Frontal cortex (tissue), 4 donors: ENCODE measurements at places on chromosomes 16 and 17. TPM values are rescaled to one million over a fixed set of nuclear protein-coding genes. Genes with fewer than 3 reads are reported as not detected.

GRCh38 chr16:87436225-87437172, 44.4 kb downstream of the MAP1LC3B start:
- no peak for DNase-seq

DUS2 gene
- total RNA-seq: 11.0 TPM

AXIN2 gene
- 39.5 TPM for total RNA-seq

DNA sequence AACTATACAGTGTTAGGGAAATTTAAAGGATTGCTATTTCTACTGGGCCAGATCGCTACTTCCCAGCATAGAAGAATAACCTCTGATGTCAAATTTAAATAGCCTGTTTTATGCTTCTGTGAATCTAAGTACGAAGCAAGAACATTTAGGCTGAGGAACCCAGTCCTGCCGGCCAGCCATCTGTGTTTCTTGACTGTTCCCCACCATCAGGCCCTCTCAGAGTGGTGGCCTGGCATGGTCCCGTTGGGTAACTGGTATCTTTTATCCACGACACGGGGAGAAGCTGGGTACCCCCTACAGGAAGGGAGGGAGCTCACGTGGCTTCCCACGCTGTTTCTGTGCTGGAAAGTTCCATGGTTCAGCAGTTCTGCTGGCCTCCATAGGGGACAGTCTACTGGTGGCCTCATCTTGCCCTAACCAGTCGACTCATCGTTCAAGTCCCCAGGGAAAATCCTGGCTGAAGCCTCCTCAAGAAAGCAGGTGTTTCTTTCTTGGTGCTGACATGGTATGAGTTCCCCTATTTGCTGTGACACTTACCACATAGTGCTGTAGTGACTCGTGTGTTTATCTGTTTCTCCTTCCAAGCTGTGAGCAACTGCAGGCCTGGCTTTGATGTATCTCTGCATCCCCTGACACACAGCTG, 201.7 kb upstream of the NLRP1 start:
- no peak for DNase-seq

RNPS1 gene
- total RNA-seq: 81.1 TPM

- no peak for DNase-seq
These were observed 41.4 kb downstream of the VPS53 start for GRCh38 chr17:673200-673681.
